ENCODE measurements at places on chromosomes 16 and 17.

DNA sequence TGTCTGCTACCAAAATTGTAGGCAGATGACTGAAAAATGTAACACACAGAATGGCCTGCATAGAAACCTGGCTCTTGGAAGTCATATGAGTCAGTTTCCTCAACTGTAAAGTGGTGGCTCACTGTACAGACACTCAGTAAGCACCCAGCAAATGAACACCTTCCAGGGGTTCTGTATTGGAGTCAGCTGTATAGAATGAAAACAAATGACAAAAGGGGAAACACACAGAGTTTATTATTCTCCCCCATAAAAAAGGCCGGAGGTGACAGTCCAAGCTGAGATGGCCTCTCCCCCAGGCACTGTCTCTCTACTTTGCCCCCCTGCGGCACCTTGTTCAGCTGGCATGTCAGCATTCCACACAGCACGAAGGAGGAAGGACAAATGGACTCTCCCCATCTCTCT, 6.2 kb upstream of the MEOX1 start:
- no peak for DNase-seq

DNA sequence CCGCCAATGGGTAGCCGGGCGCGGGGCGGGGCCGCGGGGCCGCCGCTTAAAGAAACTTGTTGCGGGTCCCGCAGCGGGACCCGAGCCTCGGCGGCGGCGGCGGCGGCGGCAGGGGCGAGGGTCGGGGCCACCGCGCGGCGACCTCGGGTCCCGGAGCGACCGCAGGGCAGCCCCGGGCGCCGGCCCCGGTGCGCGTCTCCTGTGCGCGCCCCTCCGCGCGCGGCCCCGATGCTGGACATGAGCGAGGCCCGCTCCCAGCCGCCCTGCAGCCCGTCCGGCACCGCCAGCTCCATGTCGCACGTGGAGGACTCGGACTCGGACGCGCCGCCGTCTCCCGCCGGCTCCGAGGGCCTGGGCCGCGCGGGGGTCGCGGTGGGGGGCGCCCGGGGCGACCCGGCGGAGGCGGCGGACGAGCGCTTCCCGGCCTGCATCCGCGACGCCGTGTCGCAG, at the start of gene SOX8:
TSS of gene SOX8 (plus strand) at position 76 of the 450 bp plus-strand sequence. CDS start at position 229, 153 bp downstream.
- DNase-seq = no peak

DNA sequence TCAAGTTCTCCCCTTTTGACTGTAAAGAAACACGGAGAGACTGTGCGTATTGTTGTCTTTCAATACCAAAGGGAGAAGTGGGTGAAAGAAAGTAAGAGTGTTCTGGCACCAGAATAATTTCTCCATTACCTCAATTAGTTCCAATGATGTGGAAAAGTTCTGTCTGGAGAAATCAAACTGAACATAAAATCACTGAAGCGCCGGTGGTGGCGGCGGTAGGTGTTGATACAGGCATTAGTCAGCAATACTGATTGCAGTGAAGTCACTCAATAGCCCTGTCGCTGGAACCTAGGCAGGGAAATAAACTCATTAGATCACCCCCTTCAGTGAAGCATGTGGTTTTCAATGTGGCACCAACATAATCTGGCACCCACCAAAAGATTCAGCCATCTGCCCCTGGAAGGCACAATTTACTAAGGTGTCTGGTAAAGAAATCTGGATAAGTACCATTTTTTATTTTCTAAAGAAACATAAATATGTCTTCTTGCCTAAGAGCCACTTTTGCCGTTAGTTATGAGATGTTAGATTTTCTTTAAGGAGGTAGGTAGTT, 274.2 kb upstream of the SOX9 start:
- DNase-seq = no peak

GRCh38 chr16:85101956-85102630, 10.2 kb downstream of the CIBAR2 start:
- peak; percentile 34 for DNase-seq

DNA sequence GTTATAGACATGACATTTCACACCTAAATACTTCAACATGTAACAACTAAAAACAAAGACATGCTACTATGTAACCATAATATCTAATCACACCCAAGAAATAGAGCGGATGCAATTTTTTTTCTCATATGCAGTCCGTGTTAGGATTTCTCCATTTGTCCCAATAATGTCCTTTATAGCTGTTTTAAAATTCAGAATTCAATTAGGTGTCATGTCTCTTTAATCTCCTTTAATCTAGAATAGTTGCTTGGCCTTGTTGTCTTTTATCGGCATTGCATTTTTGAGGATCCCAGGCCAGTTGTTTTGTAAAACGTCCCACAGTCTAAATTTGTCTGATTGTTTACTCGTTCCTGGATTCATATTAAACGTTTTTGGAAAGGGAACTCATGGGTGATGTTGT, 14.5 kb downstream of the MRC2 start:
- no peak for DNase-seq

GRCh38 chr17:17606416-17607000, 15.0 kb upstream of the PEMT start:
- DNase-seq = no peak

GRCh38 chr16:62568926-62569325, 532.7 kb upstream of the CDH8 start:
- no peak for DNase-seq
